Stimulated activated CD4-positive, alpha-beta T cell treated with anti-CD3 and anti-CD28 coated beads, Interleukin-15, amount 100 ng/mL, for 48 hours (primary cell): ENCODE measurements at places on chromosomes 2 and 18.

- no peak for DNase-seq
These were observed 78.2 kb downstream of the MYL12B start for GRCh38 chr18:3340015-3340681.

GRCh38 chr2:148065936-148066335 lies 45.0 kb downstream of the MBD5 start:
- DNase-seq, result no peak

DNA sequence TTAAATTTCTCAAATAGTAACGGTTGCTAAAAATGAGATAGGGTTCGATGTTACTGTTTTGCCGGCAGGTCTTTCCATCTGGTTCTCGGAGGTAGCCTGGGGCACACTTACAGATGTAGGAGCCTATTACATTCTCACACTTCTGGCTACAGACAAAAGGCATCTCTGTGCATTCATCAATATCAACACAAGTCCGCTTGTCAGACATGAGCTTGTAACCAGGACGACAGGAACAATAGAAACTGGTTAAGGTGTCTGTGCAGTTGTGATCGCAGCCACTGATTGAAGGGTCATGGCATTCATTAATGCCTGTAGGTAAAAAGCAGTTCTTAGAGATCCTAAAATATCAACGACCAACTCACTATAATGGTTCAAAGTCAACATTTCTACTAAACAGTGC lies 116.3 kb downstream of the DHRS9 start:
- no peak for DNase-seq

DNA sequence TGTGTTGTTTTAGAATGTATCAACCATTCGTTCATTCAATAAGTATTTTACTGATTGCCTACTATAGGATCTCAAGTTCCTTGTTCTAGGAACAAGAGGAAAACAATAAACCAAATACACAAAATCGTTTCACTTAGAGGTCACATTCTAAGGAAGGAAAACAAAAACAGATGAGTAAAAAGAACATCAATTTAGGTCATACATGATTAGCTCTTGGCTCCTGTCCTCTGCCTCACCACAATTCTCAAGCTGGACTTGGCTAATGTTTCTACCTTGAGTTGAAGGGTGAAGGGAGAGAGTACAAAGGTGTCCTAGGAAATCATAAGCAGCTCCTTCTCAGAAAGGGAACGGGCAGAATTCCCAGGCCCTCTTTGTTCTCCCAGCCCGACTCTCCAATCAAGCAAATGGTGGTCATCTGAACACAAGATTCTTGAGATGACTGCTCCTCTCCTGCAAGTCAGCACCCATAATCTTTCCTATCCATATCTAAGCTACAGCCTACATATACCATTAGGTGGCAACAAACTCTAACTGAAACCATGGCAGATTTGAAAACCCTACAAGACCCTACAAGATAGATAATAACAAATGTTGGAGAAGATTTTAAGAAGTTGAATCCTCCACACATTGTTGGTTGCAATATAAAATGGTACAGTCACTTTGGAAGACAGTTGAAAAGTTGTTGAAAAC lies 76.0 kb downstream of the CBLN2 start:
- no peak for DNase-seq

- no peak for DNase-seq
These were observed 38.6 kb upstream of the CHST9 start for GRCh38 chr18:27223526-27224291.

DNA sequence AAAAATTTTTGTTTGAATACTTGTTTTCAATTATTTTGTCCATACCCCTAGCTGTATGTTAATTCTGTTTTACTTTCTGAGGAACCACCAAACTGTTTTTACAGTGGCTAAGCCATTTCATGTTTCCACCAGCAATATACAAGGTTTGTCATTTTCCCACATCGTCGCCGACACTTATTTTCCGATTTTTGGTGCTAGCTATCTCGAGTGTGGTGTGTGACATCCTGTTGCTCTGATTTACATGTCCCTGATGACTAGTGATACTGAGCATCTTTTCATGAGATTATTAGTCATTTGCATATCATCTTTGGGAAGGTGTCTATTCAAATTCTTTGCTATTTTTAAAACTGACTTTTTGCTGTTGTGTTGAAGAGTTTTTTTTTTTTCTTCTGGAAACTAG lies 7.2 kb upstream of the GPC1 start:
- DNase-seq, result no peak

GRCh38 chr2:109435066-109435690 lies 178.6 kb downstream of the SEPTIN10 start:
- no peak for DNase-seq

DNA sequence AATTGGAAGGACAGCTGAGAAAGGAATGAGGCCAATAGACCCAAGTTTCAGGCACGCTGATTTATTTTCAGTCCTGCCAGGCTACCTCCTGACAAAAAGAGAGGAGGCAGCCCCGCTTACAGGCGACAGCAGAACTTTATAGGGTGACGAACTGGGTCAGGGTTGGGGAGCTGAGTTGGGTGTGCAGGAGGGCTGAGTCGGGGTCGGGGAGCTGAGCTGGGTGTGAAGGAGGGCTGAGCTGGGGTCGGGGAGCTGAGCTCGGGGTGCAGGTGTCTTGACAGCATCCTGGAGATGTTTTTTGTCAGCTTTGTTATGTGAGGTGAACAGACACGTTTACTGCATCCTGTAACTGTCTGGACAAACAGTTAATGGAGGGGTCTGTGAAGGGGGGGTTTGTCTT lies 342.2 kb downstream of the ADCYAP1 start:
- DNase-seq, result no peak

DNA sequence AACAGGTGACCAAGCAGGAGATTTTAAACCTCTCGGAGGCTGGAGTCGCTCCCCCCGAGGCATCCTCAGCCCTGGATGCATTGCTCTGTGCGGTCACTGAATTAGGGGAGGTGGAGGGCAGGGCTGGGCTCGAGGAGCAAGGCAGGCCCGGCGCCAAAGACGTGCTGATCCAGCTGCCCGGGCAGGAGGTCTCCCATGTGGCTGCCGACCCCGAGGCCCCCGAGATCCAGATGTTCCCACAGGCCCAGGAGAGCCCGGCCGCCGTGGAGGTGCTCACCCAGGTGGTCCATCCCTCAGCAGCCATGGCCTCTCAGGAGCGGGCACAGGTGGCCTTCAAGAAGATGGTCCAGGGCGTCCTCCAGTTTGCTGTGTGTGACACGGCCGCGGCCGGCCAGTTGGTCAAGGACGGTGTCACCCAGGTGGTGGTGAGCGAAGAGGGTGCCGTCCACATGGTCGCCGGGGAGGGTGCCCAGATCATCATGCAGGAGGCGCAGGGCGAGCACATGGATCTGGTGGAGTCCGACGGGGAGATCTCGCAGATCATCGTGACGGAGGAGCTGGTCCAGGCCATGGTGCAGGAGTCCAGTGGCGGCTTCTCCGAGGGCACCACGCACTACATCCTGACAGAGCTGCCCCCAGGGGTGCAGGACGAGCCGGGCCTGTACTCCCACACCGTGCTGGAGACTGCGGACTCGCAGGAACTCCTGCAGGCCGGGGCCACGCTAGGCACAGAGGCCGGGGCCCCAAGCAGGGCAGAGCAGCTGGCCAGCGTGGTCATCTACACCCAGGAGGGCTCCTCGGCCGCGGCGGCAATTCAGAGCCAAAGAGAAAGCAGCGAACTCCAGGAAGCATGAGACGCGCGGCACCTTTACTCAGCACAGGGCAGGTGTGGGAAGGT lies 145.1 kb downstream of the PTGR3 start:
- DNase-seq, result no peak

DNA sequence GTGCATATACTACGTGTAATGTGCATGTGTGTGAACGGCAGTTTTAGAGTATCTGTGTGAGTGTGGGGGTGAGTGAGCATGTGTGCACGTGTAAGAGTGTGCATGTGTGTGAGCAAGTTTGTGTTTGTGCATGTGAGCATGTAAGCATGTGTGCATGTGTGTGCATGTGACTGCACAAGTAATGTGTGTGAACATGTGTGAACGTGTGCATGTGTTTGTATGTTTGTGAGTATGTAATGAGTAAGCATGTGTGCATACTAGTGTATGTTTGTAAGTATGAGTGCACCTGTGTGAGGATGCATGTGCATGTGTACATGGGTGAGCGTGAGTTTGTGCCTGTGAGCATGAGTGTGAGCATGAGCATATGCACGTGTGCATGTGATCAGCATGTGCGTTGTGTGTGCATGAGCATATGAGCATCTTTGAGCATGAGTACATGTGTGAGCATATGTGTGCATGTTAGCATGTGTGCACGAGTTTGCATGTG lies 90.7 kb downstream of the ZNF516 start:
- no peak for DNase-seq

DNA sequence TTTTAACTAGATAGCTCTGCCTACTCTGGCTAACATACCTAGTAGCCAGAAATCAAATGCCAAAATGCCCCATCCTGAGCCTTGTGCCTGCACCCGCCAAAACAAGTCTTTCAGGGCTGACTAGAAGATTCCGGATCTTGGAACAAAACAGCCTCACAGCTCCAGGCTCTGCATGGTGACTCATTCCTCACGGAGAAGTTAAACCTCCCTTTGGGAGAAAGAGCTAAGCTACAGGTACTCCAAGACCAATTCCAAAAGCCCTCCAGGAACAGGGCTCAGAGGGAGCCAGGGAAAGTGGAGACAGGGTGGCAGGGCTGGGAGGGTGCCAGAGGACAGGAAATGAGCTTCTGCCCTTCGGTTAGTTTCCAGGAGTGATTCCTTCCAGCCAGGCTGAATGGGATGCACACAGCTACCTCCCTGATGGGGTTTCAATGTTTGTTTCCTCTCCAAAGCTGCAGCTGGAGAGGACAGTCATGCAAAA lies 295.6 kb downstream of the TNS1 start:
- DNase-seq, result no peak

GRCh38 chr2:67845621-67846369 lies 217.0 kb downstream of the C1D start:
- no peak for DNase-seq
